ENCODE measurements at places on chromosomes 4 and X.

GRCh38 chr4:45410701-45411210 is 684.4 kb upstream of the GNPDA2 start:
- DNase-seq, result no peak

DNA sequence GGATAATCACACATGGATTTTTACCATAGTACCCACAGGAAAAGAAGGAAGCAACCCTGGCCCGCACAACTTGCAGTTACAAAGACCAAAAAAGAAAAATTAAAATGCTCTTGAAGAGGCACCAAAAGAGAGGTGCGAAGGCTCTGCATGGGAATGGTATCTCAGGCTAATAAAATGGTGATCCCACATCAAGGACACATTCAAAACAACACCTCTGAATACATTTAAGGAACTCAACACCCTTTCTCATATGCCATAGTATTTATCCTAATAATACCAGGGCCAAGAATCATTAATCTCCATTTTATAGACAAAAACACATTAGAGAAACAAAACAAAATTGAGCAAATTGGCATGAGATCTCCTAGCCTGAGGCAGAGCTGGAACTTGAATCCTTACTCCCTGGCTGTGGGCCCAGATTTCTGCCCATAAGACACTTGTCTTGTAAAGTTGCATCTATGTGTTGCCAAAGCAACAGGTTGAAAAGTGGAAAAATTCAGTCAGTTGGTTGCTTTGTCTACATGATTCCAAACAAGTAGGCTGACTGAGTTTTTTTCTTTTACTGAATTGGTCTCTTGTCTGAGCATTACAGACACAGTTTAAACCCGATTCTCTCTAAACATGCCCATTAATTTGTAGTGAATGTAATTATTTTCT is 33.5 kb downstream of the GUCY2F start:
- no peak for DNase-seq

DNA sequence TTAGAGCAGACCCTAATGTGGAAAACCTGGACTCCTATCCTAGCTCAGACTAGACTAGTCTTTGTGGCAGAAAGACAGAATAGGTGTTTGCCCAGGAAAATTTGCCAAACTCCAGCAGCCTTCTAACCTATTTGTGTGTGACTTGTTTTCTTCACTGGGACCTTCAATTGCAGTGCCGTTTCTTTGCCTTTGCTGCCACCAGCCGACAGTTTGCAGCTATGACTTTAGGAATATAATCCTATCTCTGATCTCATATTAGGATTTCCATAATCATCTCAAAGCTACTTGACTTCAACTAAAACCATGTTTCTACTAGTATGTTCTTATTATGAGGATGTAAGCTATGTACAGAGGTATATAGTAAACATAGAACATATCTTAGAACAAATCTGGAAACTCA is 60.2 kb upstream of the PGAM4 start:
- DNase-seq, result peak; percentile 31

GRCh38 chr4:123031664-123032063 is 109.3 kb upstream of the NUDT6 start:
- DNase-seq, result no peak

DNA sequence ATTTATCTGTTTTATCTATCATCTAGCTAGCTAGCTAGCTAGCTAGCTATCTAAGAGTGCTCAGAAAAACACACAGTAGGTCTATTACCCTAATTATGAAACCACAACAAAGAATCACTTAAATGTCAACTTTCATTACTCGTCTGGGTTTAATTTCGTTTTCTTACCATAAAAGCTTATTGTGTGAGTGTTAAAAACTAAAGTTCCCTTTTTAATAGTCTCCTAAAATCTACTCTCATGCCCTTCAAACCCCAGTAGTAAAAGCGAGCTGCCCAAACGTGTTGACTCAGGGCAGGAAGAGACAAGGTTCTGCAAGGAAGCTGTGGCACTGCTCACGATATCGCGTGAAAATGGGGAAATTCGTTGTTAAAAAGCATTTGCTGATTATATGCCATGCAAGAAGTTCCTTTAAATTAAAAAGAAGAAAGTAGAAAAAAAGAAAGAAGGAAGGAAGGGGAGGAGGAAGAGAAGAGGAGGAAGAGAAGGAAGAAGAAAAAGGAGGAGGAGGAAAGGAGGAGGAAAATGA is 595 bp downstream of the MBNL3 start:
- DNase-seq, result no peak

DNA sequence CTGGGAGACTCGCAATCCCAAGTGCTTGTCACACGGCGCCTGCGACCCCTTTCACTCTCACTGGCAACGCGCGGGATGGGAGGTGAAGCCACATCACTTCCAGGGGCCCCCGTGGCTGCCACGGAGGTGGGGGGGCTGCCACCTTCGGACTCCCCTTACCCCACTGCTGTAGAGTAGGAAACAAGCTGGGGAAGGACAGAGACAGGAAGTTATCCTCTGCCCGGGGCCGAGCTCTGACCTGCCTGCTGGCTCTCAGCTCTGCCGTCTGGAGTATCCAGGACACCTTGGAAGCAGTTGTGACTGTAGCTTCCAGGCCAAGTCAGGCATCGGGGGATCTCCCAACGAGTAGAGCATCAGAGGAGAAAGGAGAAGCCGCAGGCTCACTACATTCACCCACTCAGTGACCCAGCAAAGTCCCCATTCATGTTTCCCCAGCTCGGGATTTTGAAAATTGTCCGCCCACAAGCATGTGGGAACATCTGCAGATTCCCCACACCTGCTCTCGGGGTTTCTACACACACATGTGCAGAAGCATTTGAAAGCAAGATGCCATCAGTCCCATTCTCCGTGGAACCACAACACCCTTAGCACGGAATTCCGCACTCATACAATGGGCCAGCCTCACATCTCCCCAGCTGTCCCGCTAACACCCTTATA is 10.8 kb downstream of the PDZD4 start:
- DNase-seq, result no peak

GRCh38 chr4:176350671-176351070 is 30.9 kb downstream of the SPCS3 start:
- no peak for DNase-seq

- no peak for DNase-seq
Observed at GRCh38 chrX:45200741-45201234, at the start of gene DIPK2B. Gene DIPK2B (minus strand): TSS chrX:45200876. CDS start chrX:45200826, 50 bp downstream.

- DNase-seq, result peak; percentile 29
Observed at GRCh38 chr4:138555584-138555983, 313.4 kb upstream of the SLC7A11 start.

DNA sequence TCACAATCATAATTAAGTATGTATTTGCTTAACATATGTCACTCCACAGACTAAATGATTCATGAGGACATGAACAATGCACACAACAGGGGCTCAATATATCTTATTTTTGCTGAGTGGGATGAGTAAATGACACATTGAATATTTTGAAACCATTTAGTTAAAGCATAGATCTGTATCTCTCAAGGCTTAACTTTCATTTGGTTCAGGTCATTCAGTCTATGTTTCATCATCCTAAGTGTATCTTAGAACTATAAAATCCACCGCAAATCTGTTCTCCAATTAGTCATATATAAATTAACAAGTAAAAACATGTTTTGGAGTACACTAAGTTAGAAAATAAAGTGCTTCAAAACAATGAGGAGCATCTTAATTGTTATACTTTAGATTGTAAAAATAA is 45.8 kb downstream of the AREG start:
- DNase-seq, result no peak

- DNase-seq, result peak; percentile 89
Observed at GRCh38 chr4:71231129-71232055, 107.4 kb upstream of the SLC4A4 start.

DNA sequence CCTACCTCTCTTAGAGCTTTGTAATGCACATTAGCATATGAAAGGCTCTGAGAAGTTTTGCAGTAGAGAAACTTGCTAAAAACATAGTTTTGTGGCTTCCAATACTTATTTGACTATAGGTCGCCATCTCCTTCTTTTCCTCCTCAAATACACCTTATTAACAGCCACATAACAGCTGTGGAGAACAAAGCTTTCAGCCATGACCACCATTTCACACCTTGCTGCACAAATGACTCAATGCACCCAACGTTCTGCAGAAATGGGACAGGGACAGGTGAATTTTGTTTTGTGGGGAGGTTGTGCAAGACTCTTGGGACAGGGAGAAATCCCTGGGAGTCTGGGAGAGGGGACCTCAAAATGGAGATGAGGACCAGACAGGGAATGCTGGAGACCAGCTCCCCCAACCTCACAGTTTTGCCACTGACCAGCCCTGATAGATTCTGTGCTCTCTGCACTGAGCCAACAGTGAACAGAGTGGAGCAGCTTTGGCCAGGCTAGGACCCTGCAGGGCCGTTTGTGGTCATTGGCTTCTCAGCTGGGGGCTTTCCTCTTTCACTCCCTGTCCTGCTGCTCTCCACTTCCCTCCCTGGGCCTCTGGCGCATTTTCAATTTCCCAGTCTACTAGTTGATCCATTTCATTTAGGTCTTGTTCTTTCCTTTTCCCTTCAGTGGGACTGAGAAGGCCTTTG is 16.6 kb downstream of the FRMPD3 start:
- DNase-seq, result no peak

DNA sequence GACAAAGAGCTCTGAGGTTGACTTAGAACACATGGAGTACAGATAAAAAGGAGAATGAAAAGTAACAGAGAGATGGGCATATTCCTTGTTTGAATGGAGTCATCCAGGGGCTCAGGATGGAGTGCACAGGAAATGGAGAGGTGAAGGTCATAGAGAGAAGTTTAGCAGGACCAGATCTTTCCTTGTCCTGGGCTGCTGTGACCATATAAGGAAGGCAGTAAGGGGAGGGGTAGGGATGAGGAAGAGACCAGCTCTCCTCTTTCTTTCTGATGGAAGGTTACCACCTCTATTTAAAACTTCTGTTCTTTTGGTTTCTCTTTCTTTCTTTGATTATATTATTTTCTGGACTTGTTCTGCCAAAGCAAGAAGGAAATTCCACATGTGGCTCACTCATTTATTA is 27.0 kb downstream of the AR start:
- DNase-seq, result no peak

DNA sequence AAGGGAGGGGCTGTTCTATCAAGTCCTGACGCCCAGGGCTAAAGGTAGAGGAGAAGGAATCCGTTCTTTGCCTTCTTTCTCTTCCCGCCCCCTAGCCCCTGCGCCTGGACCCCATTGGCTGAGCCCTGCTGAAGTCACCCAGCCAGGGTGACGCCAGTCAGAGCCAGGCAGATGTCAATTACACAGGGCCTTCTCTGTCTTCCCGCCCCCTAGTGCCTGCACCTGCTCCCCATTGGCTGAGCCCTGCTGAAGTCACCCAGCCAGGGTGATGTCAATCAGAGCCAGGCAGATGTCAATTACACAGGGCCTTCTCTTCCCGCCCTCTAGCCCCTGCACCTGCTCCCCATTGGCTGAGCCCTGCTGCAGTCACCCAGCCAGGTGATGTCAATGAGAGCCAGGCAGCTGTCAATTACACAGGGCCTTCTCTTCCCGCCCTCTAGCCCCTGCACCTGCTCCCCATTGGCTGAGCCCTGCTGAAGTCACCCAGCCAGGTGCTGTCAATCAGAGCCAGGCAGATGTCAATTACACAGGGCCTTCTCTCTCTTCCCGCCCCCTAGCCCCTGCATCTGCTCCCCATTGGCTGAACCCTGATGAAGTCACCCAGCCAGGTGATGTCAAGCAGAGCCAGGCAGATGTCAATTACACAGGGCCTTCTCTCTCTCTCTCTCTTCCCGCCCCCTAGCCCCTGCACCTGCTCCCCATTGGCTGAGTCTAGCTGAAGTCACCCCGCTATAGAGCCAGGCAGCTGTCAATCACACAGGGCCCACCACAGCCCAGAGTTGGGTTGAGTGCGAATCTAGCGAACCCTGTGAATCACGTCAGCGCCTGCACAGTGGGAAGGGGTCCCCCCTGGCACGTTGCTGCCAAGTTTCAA is 46.4 kb downstream of the ASMT start:
- peak; percentile 72 for DNase-seq

- no peak for DNase-seq
Observed at GRCh38 chr4:110869862-110870572, 247.1 kb upstream of the PITX2 start.

GRCh38 chrX:138485224-138485623 is 226.3 kb downstream of the FGF13 start:
- no peak for DNase-seq

GRCh38 chr4:8541981-8542715 is 38.0 kb upstream of the GPR78 start:
- no peak for DNase-seq

DNA sequence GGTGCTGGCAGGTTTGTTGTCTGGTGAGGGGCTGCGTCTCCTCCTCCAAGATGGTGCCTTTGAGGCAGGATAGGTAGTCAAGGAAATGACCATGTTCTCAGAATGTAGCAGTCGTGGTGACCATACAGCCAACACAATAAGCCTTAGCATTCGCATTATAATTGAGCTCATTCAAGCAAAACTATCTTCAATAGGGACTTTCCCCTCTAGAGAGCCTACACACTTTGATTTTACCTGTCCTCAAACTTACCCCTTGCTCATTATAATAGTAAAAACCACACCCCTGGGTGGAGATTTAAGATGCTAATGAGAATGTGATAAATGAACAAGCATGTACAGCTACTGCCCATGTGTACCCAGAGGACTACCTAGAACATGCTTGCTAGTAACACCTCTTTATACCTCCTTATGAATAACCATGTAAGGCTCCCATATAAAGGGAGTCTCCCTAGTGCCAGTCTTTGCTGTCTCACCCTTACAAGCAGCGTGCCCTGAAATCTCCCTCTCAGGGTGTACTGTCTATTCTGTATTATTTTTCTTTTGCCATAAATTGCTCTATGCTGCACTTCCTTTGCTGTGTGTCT is 48.2 kb downstream of the FGFBP1 start:
- DNase-seq, result no peak

GRCh38 chrX:120357186-120357585 is 4.7 kb upstream of the ATP1B4 start:
- DNase-seq, result no peak

DNA sequence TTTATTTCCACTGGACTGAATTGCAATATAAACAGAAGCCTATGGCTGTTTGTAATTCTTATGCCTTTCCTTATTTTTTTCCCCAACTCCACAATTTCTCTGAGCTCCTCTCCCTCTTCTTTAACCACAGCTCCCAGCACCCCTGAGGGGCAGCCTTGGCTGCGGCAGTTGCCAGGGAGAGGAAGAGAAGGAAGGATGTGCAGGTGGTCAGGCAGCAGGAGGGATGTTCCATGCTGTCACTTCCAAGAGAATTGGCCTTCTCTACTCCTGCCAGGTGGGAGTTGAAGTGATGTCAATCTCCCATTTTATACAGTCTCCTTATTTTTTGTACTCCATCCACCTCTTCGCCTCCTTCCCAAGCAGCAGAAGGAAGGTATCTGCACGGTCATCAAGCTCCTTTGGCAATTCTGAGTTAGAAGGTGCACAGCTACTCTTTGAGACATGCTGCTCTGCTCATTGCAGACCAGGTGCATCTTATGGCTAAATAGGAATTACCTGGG is 343.3 kb upstream of the RPS6KA3 start:
- DNase-seq, result no peak

DNA sequence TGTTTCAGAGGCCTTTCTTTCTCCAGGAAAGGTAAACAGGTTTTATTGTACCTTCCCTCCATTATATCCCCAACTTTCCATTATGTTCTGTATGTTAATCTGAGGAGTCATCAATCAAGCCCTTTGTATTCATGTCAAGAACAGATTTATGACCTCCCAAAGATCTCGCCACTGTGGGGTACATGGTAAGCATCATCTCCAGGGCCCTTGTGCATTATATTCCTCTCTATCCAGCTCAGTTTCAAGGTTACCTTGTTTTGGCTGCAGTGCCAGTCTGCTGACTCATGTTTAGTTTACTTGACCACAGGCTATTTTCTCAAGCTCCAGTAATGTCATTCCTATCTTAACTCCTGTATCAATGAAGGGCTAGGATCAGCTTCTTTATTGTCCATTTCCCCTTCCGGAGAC is 125.1 kb upstream of the FRMPD4 start:
- no peak for DNase-seq

Data from body of pancreas (tissue), 4 donors.